ENCODE measurements at places on chromosomes 1 and 21. TPM values are rescaled to one million over a fixed set of nuclear protein-coding genes. Genes with fewer than 3 reads are reported as not detected.

DNA sequence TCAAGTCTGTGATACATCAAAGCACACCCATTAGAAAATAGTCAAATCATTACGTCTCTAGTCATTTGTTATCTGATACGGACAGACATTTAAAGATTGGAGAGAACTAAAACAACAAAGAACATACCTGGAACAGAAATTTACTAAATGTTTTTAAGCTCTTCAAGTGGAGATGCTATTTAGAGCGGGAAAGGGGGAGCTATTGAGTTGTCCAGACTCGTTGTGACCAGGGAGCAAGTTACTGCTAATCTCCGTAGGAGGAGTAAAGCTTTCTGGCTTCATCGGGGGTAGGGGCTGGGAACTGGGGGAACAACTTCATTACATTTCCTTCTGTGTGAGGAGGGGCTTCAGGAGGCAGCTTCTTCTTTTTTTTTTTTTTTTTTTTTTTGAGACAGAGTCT lies 129.7 kb downstream of the RNF220 start:
- DNase-seq, result no peak

DNA sequence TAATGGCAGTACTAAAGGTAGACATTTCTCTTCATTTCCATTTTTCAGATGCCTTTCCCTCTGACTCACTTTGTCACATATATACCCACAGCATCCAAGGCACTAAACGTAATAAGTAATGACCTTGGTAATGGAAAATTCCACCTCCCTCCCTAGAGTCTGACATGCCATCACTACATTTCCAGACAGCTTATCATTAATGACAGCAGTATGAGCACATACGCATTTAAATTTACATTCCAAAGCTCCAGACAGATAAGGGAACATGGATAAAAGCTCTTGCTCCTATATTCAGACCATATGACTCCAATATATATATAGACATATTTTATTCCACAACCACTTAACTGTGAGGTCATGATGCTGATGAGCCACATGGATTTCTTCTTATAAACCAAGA lies 191.7 kb upstream of the GORAB start:
- no peak for DNase-seq

GRCh38 chr1:84264961-84265360 lies 36.5 kb upstream of the SAMD13 start:
- DNase-seq, result no peak

- no peak for DNase-seq
Observed at GRCh38 chr1:45568421-45568820, 15.4 kb upstream of the NASP start.

- no peak for DNase-seq
Observed at GRCh38 chr1:10602936-10603335, 128.2 kb downstream of the PEX14 start.

DNA sequence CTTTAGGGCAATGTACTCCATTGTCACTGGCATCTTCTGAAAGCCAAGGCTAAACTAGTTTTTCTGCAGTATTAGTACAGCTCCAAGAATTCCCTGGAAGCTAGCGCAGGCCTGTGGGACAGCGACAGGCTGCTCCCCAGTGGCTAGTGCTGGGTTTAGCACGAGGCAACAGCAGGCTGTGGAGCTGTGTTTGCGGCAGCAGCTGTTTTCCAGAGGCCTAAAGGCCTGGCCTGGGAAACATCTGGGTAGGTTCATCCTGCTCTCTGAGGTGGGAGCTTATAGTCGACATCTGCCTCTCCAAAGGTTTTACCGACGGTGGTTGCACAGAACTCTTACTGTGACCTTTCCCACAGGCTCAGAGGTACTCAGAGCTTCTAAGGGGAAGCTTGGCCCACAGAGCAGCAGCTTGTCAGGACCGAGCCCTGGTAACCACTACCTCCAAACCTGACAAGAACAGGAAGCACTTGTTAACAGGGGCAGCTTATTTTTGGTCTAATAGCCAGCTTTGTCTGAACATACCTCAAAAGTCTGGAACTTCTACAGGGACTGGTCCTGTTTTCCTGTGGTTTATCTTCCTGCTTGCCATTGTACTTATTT lies 17.2 kb downstream of the CC2D1B start:
- DNase-seq, result peak; percentile 55

DNA sequence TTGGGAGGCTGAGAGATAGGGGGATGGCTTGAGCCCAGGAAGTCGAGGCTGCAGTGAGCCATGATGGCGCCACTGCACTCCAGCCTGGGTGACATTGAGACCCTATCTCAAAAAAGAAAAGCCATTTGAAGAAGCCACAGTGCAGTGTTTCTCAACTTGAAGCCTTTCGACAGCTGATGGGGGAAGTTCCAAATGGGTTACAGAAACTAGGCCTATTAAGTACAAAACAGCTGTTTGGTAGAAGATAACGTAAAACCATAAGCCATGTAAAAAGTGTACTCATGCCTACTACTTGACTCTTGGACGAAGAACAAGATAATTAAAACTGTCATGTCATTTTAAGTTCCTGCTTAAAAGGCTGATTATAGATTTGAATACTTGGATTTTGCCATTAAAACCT lies 16.6 kb downstream of the COPA start:
- DNase-seq, result no peak

CHIA gene
- not detected for total RNA-seq

LCK gene
- total RNA-seq, result 1.8 TPM

ACKR1 gene
- total RNA-seq, result 94.7 TPM

ETV3 gene
- total RNA-seq, result 37.2 TPM
